Activated T-cell treated with anti-CD3 and anti-CD28 coated beads, Interleukin-2, amount 50 U/mL, for 72 hours (primary cell): ENCODE measurements at places on chromosomes 16 and 17.

- DNase-seq: no peak
Measured at GRCh38 chr17:12242345-12242954, 221.8 kb downstream of the MAP2K4 start.

GRCh38 chr16:74749291-74750055 lies 25.1 kb downstream of the FA2H start:
- no peak for DNase-seq

GRCh38 chr16:88550246-88550661 lies 19.9 kb upstream of the ZC3H18 start:
- peak; percentile 36 for DNase-seq

DNA sequence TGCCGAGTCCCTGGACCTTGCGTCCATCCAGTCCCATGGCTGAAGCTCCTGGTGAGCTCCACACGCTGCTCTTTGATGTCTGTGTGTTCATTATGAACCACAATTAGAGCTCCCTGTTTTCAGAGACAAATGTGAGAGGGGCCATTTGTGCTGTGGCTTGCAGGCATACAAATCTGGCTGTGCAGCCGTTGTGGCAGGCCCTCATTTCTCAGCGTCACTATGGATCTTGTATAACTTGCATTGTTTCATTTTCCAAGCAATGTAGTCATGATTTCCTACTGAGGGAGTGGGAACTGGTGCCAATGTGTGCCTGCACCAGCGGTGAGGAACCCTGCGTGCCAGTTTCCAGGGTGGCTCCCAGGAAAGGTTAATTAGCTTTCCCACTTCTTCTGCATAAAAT lies 542.6 kb downstream of the TMEM114 start:
- DNase-seq: no peak

DNA sequence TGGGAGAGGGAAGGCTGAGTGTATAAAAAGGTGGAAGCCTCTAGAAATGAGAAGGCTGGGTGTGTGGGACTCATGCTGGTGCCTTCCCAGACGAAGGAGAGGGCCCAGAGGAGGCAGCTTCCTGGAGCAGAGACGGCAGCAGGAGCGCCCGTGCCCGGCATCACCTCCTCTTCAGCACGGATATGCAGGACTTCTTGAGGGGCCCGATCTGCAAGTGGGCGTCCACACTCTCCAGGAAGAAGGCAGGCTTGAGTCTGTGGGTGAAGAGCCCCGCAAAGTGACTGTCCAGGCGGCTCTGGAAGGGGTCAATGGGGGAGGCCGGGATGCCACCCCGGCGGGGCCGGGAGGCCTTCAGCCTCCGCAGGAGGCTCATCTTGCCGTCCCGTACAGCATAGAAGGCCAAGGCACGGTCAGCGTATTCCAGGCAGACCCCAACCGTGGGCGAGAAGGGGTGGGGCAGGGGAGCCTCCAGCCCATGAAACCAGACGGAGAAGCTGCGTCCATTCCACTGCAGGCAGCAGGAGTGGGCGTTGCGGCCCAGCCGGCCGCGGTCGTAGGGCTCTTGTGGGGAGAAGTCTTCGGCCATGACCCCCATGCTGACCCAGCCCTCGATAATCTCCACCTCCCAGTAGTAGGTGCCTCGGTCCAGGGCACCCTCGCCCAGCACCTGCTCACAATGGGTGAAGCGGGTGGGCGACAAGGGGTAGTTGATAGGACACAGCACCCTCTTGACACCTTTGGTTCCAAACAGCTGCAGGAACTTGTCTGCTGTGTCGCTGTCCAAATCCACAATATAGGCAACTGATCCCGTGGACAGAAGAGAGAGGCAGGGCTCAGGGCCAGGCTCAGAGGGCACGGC lies 3.8 kb downstream of the TRIM47 start:
- DNase-seq: no peak

GRCh38 chr17:60904582-60904981 lies 226.9 kb downstream of the BCAS3 start:
- DNase-seq: no peak

DNA sequence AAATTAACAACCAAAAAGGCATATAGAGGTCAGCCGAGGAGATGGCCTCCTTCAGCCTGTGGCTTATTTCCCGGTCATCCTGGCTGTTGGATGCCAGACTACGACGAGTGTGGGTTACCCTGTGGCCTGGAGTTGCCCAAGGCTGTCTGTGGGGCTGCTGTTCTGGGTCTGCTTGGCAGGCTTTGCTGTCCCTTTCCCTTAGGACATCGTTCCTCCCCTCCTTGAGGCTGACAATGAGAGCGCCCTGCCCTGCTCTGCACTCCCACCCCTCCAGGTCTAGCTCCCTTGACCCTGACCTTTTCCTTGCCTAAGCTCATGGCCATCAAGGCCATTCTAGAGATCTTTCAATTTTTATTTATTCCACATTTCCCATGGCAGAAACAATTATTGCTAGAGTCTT lies 1.9 kb upstream of the CBFB start:
- no peak for DNase-seq

GRCh38 chr16:83803811-83804210 lies 4.0 kb upstream of the HSBP1 start:
- no peak for DNase-seq

DNA sequence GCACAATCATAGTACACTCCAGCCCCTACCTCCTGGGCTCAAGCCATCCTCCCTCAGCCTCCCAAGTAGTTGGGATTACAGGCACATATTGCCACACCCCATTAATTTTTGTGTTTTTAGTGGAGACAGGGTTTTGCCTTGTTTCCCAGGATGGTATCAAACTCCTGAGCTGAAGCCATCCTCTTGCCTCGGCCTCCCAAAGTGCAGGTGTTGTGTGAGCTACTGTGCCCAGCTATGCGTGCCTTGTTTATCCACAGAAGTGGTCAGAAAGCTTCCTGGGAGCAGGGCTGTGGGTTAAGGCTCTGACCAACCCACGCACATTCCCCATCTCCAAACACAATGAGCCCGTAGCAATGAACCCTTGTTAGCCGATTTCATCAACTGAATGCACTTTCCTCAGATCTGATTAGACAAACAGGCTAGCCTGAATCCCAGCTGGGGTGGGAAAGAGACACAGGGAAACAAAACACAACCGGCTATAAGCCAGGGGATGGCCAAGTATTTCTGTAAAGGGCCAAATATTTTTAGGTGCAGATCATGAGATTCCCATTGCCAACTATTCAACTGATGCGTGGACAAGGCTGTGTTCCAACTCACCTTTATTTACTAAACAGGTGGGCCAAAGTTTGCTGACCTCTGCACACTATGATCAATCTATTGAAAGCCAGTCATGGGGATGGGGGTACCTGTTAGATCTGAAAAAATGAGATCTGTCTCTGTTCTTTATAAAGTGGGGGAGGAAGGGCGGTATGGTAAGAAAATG lies 193.6 kb downstream of the CPPED1 start:
- no peak for DNase-seq

- no peak for DNase-seq
Measured at GRCh38 chr16:73978407-73978784, 318.2 kb upstream of the PSMD7 start.
